ENCODE measurements at places on chromosomes 2 and 18.

- no peak for DNase-seq
Measured at GRCh38 chr2:148725564-148725963, 81.0 kb downstream of the EPC2 start.

DNA sequence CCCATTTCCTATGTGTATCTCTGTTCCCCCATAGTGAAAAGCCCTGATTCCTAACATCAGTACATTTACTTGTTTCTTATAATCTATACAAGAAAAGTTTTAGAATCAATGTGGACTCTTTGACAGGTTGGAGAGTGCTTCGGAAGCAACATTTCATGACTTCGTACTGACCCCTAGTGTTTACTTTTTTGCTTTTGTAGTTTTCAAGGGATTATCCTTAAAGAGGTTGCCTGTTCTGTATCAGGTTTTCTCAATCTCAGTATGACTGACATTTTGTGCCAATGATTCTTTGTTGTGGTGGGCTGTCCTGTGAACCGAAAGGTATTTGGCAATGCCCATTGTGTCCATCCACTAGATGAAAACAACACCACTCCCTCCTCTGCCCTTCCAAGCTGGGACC, 43.3 kb upstream of the SERPINB2 start:
- no peak for DNase-seq

GRCh38 chr2:180722551-180723239, 257.7 kb upstream of the UBE2E3 start:
- DNase-seq: no peak

- DNase-seq: no peak
Measured at GRCh38 chr18:42178376-42179080, 223.5 kb downstream of the PIK3C3 start.

DNA sequence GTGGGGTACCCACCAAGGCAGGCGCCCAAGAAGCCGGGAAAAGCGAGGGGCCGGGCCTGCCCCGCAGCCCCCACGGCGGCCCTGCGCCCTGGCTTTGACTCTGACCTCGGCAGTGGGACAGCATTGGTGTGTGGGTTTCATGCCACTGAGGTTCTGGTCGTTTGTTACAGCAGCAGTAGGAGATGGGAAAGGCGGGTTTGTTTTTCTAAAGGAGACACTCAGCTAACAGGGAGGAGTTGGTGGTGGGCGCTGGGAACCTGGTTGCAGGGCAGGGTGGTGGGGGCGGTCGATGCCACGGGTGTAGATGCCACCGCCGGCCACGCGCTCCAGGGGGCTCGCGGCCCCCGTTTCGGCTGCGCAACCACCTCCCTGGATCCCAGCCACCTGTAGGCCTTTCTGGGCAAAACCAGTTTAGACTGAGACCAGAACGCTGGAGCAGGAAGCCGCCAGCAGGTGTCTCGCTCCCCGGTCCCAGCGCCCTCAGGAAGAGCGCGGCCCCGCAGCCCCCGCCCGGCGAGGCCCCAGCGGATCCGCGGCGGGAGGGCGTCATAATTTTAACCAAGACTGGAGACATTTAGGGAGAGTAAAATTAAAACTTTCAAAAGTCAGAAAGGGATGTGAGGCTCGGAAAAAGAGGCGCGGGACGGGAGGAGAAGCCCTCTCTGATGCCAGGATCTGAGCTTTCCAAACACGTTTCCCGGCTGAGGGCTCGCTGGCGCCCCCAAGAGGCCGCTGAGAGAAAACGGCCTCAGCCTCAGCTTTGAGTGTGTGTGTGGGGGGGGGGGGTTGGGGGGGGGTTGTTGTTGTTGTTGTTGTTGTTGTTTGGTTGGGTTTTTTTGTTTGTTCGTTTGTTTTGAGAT, 17.4 kb downstream of the CIDEA start:
- peak; percentile 17 for DNase-seq

DNA sequence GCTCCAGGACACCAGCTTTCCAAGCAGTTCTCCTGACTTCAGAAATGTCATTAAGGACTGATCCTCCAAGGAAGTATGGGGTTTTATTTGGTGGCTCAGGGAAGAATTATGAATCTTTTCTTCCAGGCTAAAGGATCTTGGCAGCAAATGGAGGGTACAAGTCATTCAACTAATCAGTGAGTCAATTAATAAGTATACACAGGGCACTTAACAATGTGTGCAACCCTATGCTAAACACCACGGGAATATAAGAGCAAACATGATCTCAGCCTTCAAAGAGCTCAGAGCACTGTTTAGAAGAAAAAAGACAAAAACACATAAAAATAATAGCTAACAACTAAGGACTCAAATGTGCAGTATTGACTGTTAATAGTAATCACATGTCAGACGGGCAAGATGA, 234.5 kb downstream of the SETBP1 start:
- no peak for DNase-seq

GRCh38 chr2:9735335-9735734, 104.5 kb upstream of the YWHAQ start:
- DNase-seq: no peak

GRCh38 chr2:238846378-238846627, 1.6 kb upstream of the TWIST2 start:
- DNase-seq: no peak

DNA sequence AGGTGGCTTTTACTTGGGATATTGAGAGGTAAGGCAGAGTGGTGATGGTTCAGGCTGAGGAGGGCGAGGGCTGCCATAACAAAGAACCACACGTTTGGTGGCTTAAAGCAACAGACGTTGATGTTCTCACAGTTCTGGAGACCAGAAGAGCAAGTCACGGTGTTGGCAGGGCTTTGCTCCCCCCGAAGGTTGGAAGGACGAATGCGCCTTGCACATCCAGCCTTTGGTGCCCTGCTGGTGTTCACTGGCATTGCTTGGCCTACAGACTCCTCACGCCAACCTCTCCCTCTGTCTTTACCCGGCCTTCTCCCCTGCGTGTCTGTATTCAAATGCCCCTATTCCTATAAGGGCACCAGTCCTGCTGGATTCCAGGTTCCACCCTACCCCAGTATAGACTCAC, 125.4 kb downstream of the TPO start:
- DNase-seq: no peak

- no peak for DNase-seq
Measured at GRCh38 chr2:20130821-20131645, 79.6 kb upstream of the LAPTM4A start.

DNA sequence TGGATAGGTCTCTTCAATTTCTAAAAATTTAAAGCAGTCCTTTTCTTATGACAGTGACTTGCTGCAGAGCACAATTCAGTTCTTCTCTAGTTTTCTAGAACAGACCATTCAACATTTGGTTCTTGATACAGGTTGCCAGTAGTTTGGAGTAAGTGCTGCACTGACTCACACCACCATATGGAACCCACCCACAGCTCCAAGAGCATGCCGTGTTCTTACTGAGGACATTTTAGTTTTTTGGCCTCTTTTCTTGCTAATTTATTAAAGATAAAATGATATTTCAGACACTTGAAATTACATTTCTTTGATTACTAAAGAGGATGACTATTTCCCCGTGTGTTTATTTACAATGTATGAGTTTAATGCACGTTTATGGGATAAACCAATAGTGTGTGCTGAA, 120.0 kb downstream of the COL4A4 start:
- no peak for DNase-seq

- DNase-seq: no peak
Measured at GRCh38 chr2:74979844-74980243, 21.4 kb downstream of the POLE4 start.

- DNase-seq: no peak
Measured at GRCh38 chr2:173986805-173987204, 21.6 kb upstream of the SP3 start.

DNA sequence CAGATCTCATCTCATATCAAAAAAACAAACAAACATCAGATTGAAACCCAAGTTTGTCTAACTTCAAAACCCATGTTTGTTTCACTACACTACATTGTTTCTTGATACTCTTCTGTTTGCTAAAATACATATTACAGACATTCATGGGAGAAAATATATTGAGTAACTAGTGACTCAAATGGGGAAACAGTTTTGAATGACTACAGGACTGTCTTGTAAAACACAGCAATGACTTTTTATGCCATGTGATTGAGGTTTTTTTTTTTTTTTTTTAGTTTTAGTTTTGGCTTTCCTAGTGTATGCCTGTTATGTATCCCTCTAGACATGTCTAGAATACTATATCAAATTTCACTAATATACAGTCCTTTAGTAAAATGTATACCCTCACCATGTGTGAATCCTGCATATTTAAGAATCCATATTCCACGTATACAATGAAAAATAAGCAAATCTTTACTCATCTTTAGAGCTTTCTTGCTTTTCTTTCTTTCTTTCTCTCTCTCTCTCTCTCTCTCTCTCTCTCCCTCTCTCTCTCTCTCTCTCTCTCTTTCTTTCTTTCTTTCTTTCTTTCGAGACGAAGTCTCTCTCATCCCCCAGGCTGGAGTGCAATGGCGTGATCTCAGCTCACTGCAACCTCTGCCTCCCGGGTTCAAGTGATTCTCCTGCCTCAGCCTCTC, 46.6 kb upstream of the SERTAD2 start:
- DNase-seq: no peak

DNA sequence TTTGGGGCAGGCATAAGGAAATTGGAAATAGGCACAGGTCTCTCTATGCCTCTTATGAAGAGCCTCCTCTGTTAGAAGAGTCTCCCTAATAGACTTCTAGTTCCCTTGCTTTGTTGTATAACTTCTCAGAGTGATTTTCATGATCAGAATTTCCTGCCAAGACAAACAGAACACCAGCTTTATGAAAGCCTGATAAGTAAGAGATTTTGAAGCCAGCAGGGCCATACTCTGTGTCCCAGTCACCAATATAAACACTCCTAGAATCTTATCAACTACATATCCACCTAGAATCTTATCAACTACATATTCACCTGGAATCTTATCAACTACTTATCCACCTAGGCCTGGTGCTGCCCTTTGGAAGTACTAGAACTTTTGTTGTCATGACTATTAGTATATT, 579.5 kb downstream of the ARHGAP15 start:
- DNase-seq: no peak

- DNase-seq: no peak
Measured at GRCh38 chr18:56009411-56009810, 421.4 kb upstream of the TCF4 start.

DNA sequence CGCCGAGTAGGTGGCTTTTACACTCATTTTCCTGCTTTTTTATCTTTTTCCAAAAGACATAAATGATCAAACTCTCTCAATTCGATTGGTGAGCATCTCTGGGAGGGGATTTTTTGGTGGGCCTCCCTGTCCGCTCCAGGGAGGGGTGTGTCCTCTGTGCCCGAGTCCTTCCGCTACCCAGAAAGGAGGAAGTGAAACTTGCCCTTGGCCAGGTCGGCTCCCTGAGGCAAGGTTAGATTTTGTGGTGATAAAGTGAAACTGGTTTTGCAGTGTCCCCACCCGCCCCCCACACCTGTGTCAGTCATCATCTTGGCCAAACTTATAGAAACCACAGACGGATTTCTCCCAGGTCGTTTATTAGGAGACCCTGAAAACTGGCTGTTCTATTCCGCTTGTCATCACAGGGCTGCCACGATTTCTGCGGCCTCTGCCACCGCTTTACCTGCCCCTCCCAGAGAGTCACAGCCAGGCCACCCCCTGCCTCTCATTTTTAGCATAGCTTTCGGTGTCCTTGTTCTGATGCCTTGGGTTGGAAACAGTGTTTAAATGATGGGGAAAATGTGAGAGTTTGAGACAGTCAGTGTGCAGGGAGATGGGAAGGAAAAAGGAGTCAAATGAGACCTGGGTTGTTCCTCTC, 93.6 kb downstream of the SH3BP4 start:
- no peak for DNase-seq

DNA sequence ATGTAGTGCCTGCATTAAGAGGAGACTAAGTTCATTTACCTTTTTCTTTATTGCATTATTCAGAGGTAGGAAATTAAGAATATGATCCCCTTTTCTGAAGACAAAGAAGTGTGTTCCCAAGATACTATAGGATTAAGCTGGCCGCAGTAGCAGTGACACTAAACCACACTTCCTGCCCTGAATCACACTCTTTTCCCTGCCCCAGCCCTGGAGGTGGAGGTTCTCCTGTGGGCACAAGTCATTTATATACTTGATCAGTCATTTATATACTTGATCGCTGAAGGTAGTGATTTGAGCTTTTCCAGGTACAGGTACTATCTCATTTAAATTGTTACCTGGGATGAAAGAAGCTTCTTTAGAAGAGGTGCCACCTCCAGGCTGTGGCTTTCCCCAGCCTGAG, 78.6 kb downstream of the ARMC9 start:
- DNase-seq: no peak

DNA sequence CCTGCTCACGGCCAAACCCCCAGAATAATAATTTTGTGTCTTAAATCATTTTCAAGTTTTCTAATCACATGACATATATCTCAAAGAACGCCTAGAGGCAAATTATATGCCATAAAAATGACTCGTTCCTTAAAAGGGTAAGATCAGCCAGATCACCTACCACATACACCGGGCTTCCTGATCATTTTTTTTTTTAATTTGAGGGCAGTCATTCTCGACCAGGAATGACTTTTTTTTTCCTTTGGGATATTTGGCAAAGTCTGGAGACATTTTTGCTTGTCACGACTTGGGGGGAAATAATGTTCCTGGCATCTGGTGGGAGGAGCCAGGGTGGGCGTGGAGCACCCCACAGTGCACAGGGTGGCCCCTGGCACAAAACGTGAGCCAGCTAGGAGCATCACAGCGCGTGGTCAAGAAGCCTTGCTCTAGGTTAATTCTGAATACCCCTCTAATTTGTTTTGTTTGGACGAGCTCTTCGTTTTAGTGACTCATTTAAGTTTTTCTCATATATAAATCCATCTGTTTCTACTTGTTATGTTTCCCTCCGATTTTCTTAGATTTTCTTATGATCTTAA, 94.9 kb downstream of the TWIST2 start:
- DNase-seq: no peak

DNA sequence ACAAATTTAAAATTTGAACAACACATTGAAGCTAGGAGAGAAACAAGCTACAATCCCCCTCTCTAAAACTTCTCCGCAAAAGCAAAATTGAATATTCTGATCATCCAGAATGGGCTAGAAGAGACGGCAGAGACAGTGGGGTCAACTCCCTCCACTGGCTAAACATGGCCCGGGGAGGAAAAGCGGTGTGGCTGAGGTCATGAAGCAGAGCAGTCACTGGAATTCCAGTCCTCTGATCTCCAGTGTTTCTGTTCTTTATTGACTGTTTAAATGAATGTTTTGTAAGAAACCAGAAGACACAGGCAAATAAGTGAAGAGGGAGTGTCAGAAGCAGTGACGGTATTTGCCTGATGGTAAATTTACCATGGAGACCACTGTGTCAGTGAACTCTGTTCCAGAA, 116.2 kb downstream of the GAREM1 start:
- no peak for DNase-seq

Data from activated naive CD4-positive, alpha-beta T cell (primary cell).